ENCODE measurements at places on chromosomes 13 and 19. TPM values are rescaled to one million over a fixed set of nuclear protein-coding genes. Genes with fewer than 3 reads are reported as not detected.

The PCP2 gene
- not detected for total RNA-seq

The LHFPL6 gene
- total RNA-seq: 130 TPM

- no peak for DNase-seq
- H3K4me1 ChIP-seq: no peaks in the 10 kb centered on the region
- H3K27me3 ChIP-seq: no peaks in the 10 kb centered on the region
- H3K36me3 ChIP-seq: no peaks in the 10 kb centered on the region
- H3K4me3 ChIP-seq: no peak overlapping the region
Observed at GRCh38 chr13:23599083-23599925, 29.1 kb downstream of the TNFRSF19 start.

DNA sequence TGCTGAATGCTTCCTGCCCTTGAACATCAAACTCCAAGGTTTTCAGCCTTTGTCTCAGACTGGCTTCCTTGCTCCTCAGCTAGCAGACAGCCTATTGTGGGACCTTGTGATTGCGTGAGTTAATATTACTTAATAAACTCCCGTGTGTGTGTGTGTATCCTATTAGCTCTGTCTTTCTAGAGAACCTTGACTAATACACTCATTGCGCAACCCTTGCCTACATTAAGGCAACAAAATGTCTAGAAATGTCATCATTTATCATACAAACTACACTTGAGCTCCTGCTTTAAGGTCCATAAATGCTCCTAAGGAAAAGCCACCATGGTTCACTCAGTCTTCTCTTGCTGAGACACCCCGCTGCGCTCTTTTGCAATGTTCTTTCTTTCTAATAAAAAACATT, 2861.0 kb downstream of the PCDH9 start:
- H3K4me1 ChIP-seq: no peaks in the 10 kb centered on the region
- no peak overlapping the region for H3K4me3 ChIP-seq
- DNase-seq: no peak
- no peak overlapping the region for H3K27ac ChIP-seq
- H3K36me3 ChIP-seq: no peaks in the 10 kb centered on the region
- no peaks in the 10 kb centered on the region for H3K27me3 ChIP-seq

DNA sequence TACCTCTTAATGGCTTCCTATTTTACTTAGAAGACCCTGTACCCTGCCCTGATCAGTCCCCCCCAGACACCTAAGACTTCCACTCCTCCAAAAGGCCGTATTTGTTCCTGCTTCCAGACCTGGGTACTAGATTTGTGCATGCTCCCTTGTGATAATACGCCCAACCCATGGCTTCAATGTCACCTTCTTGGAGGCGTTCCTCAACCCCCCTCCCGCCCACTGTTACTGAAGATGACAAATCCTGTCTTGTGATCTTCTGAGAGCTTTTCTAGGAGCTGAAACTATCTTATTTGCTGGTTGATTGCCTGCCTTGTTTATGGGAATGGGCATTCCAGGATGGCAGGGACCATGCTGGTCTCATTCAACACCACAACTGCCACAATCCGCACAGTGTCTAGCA, 9.4 kb downstream of the SLC25A23 start:
- H3K4me3 ChIP-seq: no peak overlapping the region
- peaks cover 3% of the 10 kb centered on the region for H3K36me3 ChIP-seq
- no peak overlapping the region for H3K27ac ChIP-seq
- DNase-seq: no peak
- no peaks in the 10 kb centered on the region for H3K27me3 ChIP-seq

DNA sequence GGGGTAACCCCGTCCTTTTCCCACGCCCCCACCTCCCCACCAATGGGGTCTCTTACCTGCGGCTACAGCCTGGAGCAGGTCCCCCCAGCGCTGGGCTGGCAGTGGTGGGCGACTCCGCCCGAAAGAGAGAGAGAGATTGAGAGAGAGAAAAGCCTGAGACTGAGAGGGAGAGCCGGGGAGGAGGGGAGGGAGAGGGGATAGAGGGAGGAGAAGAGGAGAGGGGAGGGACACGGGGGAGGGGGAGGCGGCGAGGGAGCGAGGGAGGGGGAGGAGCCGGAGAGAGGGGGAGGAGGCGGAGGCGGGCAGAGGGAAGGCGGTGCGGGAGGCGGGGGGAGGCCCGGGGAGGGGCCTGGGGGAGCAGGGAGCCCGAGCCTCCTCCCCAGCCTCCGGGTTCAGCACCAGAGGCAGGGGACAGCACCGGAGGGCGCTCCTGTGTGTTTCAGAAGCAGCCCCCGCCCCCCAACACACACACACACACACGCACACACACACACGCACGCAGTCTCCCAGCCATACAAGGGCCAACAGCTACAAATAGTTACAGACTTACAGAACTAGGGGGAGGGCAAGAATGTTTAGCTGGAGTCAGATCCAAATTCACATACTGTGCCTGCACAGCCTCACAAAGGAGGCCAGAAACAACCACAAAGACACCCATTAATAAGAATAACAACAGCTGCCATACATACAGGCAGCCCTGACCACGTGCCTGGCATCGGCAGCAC, at the start of gene SLC8A2:
Gene SLC8A2, minus strand, starts transcription at position 161 of the 725 bp plus-strand sequence. CDS start 5,490 bp downstream, outside the sequence.
- peaks cover 15% of the 10 kb centered on the region for H3K4me1 ChIP-seq
- H3K27me3 ChIP-seq: no peaks in the 10 kb centered on the region
- DNase-seq: no peak
- H3K36me3 ChIP-seq: no peaks in the 10 kb centered on the region

GRCh38 chr13:110799246-110800236, 86.0 kb downstream of the ING1 start:
- peak overlapping the region; percentile 45 for H3K4me3 ChIP-seq
- no peaks in the 10 kb centered on the region for H3K4me1 ChIP-seq
- H3K36me3 ChIP-seq: no peaks in the 10 kb centered on the region
- peak overlapping the region; percentile 5 for H3K27ac ChIP-seq

- DNase-seq: peak; percentile 67
- no peaks in the 10 kb centered on the region for H3K4me1 ChIP-seq
- peak within 1 kb of the TSS; percentile 53 for H3K4me3 ChIP-seq
- H3K36me3 ChIP-seq: peaks cover 6% of the 10 kb centered on the region
- no peaks in the 10 kb centered on the region for H3K27me3 ChIP-seq
Observed at GRCh38 chr19:49441210-49441959, at the start of gene SLC17A7. Gene SLC17A7, minus strand, starts transcription at chr19:49441527. Its CDS starts 148 bp downstream, at chr19:49441379.

- H3K27ac ChIP-seq: no peak overlapping the region
- H3K4me3 ChIP-seq: no peak overlapping the region
- no peaks in the 10 kb centered on the region for H3K36me3 ChIP-seq
- H3K27me3 ChIP-seq: no peaks in the 10 kb centered on the region
Observed at GRCh38 chr13:113791226-113791625, 32.2 kb downstream of the TMEM255B start.

DNA sequence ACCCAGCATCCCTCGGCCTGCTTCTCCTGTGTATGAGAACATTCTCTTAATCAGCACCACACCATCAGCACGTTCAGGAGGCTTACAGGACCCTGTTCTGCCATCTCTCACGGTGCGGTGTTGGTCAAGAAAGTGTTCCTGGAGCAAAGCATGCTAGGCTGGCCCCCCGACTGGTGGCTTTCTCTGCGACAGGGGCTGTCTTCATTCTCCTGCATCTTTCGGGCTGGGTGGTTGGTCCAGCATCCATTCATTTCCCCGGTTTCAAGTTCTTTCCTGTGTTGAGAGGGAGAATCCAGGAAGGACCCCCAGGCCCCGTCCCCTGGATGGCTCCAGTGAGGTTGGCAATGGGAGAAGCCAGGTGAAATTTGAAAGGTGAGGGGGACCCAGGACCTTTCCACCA, 55.8 kb downstream of the C1QTNF9 start:
- DNase-seq: no peak
- H3K27me3 ChIP-seq: no peaks in the 10 kb centered on the region
- no peaks in the 10 kb centered on the region for H3K4me1 ChIP-seq
- H3K27ac ChIP-seq: no peak overlapping the region
- H3K4me3 ChIP-seq: no peak overlapping the region
- H3K36me3 ChIP-seq: no peaks in the 10 kb centered on the region
